Hepatocyte (in vitro differentiated cells): ENCODE measurements at places on chromosomes 4 and X. TPM values are rescaled to one million over a fixed set of nuclear protein-coding genes. Genes with fewer than 3 reads are reported as not detected.

GRCh38 chr4:74158466-74159142, 686 bp downstream of the MTHFD2L start:
- DNase-seq = no peak

DNA sequence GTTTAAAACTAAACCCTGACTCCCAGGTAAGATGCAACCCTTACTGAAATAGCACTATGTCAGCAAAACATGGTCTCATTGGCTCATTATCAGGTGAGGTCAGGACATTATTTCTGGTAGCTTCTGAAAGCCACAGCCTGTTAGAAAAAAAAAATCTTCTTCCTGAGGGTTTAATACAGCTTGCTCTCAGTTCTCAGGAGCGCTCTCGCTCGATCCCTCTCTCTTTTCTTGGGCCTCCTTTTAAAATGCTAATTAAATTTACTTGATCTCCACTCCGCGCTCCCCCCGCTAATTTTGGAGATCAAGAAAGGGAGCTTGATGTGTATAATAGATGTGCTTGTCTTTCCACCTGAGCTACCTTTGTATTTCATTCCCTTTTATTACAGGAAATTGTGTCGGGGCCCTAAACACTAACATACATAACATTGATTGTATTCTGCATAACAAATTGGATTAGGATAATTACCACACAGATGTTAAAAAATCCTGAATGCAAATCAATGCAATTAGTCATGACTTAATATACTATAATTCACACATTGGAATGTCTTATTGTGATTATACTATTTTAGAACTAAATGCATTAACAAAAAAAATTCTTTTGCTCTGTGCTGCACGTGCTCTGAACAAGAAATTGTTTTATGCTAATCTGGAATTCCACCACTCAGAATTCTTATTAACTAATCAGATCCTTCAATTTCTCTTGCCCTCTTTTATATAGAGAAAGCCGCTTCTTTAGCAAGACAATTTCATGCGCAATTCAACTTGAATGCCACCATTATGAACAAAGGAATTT, 101.6 kb upstream of the TEX13D start:
- no peak for DNase-seq

- no peak for DNase-seq
Observed at GRCh38 chr4:81571105-81571504, 99.4 kb upstream of the RASGEF1B start.

GRCh38 chrX:153973127-153974002, 811 bp downstream of the TMEM187 start:
- DNase-seq = no peak

GRCh38 chr4:106454581-106454980, 86.0 kb upstream of the GIMD1 start:
- no peak for DNase-seq

GRCh38 chr4:142150483-142150882, 514.1 kb downstream of the IL15 start:
- DNase-seq = no peak

TEX28 gene
- total RNA-seq = not detected in 2 replicates

DNA sequence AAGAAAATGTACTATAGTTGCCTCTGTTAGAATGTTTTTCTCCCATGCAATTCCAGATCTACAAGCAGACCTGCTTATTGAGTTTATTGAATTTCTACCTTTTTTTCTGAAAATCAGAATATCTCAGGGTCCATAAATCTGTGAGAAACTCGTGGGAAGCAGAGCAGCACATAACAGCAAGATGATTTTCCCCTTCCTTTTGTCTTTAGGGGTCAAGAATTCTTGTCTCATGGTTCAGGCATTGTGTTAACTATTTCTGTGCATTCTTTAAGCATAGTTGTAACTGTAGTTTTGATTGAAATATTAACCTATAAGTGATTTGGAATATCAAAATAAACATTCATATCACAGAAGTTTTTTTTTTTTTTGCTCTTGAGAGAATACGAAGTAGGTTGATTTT, 11.4 kb downstream of the EDNRA start:
- no peak for DNase-seq
